Stimulated activated CD8-positive, alpha-beta memory T cell treated with anti-CD3 and anti-CD28 coated beads, Interleukin-15, amount 100 ng/mL, for 1 hour (primary cell): ENCODE measurements at places on chromosomes 5 and 9.

DNA sequence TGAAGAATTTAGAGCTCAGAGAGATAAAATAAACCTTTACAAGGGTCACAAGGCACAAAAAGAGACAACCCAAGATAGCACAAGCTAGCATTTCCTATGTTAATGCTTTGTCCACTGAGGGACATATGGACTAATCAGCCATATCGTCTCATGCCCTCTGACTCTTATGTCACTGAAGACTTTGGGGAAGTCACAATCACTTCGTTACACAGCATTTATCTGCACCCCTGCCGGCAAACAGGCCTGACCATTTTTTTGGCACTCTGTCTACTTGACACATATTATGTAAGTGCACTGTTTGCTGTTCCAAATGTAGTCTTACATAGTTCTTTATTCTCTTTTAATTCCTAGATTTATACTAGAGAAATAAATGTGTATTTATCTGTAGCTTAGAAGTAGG lies 13.9 kb upstream of the BNC2 start:
- DNase-seq: no peak

DNA sequence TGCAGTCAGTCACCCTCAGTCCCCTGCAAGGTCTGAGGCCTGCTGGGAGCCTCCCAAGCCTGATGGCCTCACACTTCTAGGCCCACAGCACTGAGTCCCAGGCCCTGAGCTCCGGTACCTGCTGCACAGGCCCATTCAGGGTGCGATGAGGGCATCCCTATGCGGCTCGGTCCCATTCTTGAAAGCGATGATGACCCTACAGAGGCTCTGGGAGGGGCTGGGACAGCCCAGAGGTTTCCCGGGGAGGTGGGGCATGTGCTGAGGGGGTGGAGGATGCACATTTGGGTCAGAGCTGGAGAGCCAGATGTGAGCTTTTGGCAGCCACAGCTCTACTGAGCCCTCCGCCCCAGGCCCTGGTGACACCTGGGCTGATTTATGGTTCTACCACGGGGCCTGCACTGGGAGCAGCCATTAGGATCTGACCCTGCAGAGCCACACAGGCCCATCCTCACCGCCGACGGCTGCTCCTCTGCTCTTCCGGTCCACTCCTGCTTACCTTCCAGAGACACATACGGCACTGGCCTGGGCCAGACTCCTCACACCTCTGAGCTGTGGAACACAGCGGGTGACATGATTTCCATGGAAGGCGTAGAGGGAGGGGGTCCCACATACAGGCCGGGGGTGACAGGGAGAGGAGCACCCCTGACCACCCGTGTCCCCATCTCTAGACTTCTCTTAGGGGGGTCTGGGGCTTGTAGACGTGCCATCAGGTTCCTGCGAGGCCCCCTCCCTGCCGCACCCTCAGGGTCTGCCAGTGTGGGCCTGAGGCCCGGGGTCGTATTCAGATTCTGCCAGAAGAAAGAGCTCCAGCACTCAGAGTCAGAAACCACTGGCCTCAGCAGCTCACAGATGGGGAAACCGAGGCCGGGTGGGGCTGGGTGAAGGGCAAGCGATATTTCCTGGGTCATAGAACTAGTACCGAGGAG lies 53.4 kb downstream of the COL23A1 start:
- DNase-seq: no peak

DNA sequence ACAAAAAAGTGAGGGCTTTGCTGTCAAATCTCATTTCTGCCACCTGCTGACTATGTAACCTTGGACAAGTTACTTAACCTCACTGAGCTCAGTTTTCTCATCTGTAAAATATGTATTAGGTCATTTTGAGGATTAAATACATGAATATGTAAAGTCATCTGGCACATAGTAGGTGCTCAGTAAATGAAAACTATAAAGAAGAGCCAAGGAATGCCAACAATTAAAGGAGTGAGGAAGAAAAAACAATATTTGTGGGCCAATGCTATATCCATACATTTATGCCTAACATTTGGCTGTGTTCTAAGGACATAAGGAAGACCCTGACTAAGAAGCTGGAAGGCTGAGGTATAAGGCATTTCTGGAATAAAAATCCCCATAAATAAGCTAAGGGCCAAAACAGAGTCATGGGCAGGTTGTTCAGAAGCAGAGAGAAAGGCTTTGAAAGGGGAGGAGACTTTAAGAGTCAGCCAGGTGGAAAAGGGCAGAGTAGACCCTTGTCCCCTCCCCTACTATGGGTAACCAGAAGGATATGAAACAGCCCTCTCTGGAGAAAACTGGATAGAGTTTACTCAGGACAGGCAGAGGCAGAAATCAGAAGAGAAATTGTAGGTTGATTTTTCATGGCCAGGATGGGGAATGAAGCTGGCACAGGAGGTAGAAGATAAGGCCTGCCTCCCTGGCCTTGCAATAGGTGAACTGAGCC lies 47.6 kb upstream of the SIL1 start:
- DNase-seq: no peak

GRCh38 chr9:18795947-18796671 lies 236.9 kb downstream of the SAXO1 start:
- DNase-seq: no peak

DNA sequence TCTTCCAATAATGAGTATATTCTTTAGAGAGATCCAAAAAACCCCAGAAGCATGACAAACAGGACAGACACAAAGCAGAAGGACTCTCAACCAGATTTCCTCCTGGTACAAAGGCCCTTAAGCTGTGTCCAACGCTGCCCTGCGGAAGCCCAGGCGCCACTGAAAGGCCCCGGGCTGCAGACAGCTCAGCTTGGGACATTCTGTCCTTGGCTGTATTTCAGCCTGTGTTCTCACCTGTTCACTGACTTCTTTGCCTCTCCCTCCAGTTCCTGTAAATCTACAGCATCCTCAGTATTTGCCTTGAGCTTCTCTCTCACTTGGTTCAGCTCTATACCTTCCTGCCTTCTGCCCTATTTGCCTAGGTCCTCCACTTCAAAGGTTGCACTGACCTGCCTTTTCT lies 96.5 kb downstream of the SH3TC2 start:
- DNase-seq: no peak
